ENCODE measurements at places on chromosomes 4 and X.

DNA sequence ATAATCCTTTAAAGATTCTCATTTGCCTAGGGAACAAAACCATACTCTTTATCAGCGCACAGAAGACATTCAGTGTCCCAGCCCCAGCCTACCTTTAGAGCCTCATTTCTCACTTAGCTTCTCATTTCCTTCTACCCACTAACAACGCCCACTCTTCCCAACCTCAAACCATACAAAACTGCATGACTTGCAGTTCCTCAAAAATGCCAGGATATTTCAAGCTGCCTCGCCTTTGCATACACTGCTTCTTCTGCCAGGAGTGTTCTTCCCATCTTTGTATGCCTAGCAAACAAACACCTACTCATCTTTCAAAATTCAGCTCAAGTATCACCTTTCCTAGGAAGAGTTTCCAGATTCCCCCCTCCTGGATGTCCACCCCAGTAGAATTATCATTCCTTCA lies 129.9 kb upstream of the ADGRL3 start:
- no peaks in the 10 kb centered on the region for H3K4me1 ChIP-seq
- H3K27ac ChIP-seq = no peak overlapping the region
- DNase-seq = no peak

GRCh38 chr4:48329976-48330375 lies 11.4 kb upstream of the SLAIN2 start:
- no peak for DNase-seq
- no peak overlapping the region for H3K4me3 ChIP-seq
- H3K27ac ChIP-seq = no peak overlapping the region
- H3K4me1 ChIP-seq = no peaks in the 10 kb centered on the region
- H3K36me3 ChIP-seq = no peaks in the 10 kb centered on the region

DNA sequence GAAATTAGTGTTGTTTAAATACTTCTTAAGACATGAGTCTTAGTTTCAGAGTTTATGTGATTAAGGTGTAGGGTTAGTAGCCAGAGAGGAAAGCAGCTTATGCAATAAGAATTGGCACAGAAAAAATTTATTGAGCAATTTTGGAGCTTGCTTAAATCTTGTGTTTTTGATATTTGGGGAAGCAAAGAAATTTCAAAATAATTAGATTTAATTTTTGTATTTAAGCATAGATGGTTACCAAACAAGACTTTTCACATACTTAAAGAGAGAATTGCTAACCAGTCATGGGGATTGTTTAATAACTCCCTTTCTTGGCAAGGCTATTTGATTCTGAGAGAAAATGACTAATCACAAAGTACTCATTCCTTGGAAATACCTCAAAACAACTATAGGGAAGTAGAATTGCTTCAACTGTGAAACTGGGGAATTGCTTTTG lies 202.0 kb upstream of the GRID2 start:
- H3K4me1 ChIP-seq = no peaks in the 10 kb centered on the region
- H3K36me3 ChIP-seq = no peaks in the 10 kb centered on the region
- no peak overlapping the region for H3K27ac ChIP-seq
- no peak for DNase-seq

DNA sequence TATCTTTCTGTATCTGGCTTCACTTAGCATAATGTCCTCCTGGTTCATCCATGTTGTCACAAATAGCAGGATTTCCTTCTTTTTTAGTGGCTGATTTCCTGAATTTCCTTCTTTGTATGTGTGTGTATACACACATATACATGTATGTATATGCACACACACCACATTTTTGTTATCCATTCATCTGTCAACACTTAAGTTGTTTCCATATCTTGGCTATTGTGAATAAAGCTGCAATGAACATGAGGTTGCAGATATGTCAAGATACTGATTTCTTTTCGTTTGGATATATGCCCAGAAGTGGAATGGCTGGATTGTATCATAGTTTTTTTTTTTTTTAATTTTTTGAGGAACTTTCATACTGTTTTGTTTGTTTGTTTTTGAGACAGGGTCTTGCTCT lies 76.2 kb downstream of the WNK3 start:
- no peaks in the 10 kb centered on the region for H3K27me3 ChIP-seq
- H3K4me1 ChIP-seq = no peaks in the 10 kb centered on the region
- H3K4me3 ChIP-seq = no peak overlapping the region
- no peak for DNase-seq
- H3K27ac ChIP-seq = no peak overlapping the region

DNA sequence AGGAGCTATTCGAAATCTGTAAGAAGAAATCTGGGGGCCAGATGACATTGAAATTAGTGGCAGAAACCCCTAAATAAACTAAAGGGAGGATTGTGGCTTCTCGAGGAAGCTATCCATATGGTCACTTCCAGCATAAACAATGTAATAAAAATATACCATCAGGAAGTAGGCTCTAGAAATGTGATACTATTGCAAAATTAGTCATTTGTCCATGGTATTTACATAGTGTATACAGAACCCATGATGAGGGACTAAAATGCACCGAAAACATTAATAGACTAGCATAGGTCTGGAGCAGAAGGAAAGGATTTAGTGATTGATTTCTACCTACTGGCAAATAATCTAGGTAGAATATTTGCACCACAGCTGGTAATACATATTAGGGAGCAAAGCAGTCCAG lies 1344.0 kb downstream of the FSTL5 start:
- no peak for DNase-seq
- no peak overlapping the region for H3K4me3 ChIP-seq
- H3K4me1 ChIP-seq = no peaks in the 10 kb centered on the region
- H3K27ac ChIP-seq = no peak overlapping the region
- no peaks in the 10 kb centered on the region for H3K27me3 ChIP-seq
- H3K36me3 ChIP-seq = no peaks in the 10 kb centered on the region

DNA sequence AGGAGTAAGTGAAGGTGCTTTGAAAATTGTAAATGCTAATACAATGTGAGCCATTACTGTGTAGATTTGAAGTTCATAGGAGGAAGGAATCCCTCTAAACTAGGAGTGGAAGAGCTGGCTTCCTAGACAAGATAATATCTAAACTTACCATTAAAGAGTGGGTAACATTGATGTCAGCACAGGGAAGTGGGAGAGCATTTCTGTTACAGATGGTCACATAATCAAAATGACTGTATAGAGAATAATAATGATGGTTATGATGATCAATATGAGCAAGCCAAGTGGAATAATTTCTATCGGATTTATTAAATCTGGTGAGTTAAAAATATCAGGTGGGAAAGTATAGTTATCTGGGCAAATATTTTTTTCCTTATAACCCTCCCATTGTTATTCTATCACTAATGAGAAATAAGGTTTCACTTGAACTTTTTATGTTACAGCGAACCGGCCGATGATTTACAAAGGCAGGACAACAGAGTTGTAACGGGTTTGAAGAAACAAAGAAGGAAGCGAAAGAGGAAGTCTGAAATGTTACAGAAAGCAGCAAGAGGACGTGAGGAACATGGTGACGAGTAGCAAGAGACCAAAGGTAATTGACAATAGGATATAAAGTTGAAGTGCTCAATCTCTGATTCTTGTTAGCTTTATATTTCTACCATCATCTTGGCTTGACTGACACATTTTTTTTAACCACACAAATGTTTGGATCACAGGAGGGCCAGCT lies 43.5 kb downstream of the FMR1NB start:
- H3K4me3 ChIP-seq = no peak overlapping the region
- no peaks in the 10 kb centered on the region for H3K4me1 ChIP-seq
- no peaks in the 10 kb centered on the region for H3K36me3 ChIP-seq
- H3K27me3 ChIP-seq = no peaks in the 10 kb centered on the region
- H3K27ac ChIP-seq = no peak overlapping the region

DNA sequence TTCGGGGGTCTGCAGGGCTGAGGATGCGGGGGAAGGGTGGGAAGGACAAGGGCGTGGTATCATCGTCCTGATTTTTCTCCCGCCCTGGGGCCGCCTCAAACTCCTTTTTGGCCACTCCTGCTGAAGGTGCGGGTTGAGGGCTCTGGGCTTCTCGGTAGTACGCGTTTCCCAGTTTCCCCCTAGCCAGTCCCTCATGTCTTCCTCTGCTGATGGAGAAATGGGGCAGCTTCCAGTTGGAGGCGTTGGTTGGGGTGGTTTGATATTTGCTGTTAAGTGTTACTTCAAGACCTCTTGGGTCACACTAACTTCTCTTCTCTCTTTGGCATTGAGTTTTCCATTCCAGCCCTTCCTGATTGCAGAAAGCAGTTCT lies 482 bp downstream of the GSTCD start:
- 0 out of 2 replicates have a peak, but pooled peaks cover 3% of the 10 kb centered on the region for H3K36me3 ChIP-seq
- peak overlapping the region; percentile 97 for H3K4me3 ChIP-seq
- DNase-seq = peak; percentile 34
- peak overlapping the region; percentile 82 for H3K27ac ChIP-seq
- peaks cover 44% of the 10 kb centered on the region for H3K4me1 ChIP-seq
- H3K27me3 ChIP-seq = no peaks in the 10 kb centered on the region

GRCh38 chr4:123821861-123822260 lies 425.3 kb downstream of the SPRY1 start:
- H3K27ac ChIP-seq = no peak overlapping the region
- H3K4me3 ChIP-seq = no peak overlapping the region
- H3K36me3 ChIP-seq = no peaks in the 10 kb centered on the region
- DNase-seq = no peak
- no peaks in the 10 kb centered on the region for H3K4me1 ChIP-seq

DNA sequence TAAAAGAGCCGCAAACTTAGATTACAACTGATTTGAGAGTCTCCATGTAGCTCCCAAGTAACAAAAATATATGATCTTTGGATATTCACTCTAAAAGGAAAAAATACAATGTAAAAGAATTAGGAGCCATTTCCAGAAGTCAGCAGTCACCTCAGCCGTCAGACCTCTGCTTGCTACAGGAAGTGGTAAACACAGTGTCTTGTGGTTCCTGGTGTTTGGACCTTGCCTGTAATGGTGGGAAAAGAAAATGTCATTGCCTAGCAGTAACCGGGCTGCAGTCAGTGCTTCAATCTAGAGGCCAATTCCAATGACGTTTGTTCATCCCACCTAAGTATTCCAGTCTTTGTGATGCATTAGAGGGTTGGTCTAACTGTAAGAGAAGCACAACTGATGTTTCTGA lies 28.9 kb upstream of the SMIM31 start:
- no peak overlapping the region for H3K27ac ChIP-seq
- no peaks in the 10 kb centered on the region for H3K27me3 ChIP-seq
- H3K4me3 ChIP-seq = no peak overlapping the region
- DNase-seq = no peak
- H3K4me1 ChIP-seq = no peaks in the 10 kb centered on the region
- no peaks in the 10 kb centered on the region for H3K36me3 ChIP-seq

All from DND-41 (cell line).